Stimulated activated CD4-positive, alpha-beta T cell treated with anti-CD3 and anti-CD28 coated beads, TNF-alpha, amount 100 ng/mL, for 24 hours (primary cell): ENCODE measurements at places on chromosomes 13 and 19.

GRCh38 chr13:50326271-50326670 is 311.0 kb downstream of the KCNRG start:
- DNase-seq = no peak

- DNase-seq = no peak
These were observed 35.1 kb downstream of the NAXD start for GRCh38 chr13:110650436-110650835.

- no peak for DNase-seq
These were observed 85.1 kb downstream of the TNFRSF19 start for GRCh38 chr13:23655321-23655720.

GRCh38 chr19:51931921-51932320 is 4.6 kb downstream of the ZNF613 start:
- DNase-seq = no peak

- no peak for DNase-seq
These were observed 1.3 kb upstream of the RDH8 start for GRCh38 chr19:10011974-10012373.

DNA sequence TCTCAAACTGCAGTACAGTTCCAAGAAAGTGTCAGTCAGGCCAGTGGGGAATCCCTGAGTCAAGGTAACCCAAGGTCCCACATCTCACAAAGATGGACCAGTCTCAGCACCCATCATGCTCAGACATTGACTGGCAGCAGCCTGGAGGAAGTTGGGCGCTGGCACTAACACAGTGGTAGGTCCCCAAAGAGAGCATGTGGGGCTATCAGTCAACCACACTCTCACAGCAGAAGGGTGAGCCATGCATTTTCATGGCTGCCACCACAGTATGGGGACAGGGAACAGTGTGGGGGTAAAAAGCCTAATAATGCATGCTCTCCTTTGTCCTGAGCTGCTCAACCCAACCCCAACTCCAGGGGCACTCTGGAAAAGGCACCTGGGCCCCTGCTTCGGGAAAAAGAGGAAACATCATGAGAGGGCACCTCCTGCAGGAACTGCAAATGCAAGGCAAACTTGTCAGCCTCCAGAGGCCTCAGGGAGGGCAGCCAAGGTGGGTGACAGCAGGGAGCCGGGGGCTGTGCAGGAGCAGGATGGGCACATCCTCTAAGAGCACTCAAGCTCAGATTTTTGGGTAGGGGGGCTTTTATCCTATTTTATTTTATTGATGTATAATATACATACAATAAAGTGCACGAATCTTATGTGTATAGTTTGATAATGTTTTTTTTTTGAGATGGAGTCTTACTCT is 9.5 kb upstream of the PLEKHF1 start:
- DNase-seq = no peak

DNA sequence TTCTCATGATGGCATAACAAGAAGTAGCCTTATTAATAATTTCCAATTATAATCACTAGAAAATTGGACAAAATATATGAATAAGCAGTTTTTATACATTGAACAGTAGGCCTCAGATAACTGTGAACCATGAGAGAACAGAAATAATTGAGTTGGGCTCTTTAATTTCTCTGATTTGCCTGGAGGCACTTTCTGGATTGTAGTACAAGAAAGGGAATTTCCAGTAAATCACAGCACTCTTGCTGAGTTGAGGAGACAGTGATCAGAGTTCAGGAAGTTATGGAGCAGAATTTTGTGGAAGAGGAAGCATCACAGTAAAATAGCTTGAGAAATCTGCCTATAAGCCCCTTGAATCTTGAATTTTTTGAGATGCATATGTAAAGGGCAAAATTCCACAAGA is 216.2 kb downstream of the MAB21L1 start:
- DNase-seq = no peak

DNA sequence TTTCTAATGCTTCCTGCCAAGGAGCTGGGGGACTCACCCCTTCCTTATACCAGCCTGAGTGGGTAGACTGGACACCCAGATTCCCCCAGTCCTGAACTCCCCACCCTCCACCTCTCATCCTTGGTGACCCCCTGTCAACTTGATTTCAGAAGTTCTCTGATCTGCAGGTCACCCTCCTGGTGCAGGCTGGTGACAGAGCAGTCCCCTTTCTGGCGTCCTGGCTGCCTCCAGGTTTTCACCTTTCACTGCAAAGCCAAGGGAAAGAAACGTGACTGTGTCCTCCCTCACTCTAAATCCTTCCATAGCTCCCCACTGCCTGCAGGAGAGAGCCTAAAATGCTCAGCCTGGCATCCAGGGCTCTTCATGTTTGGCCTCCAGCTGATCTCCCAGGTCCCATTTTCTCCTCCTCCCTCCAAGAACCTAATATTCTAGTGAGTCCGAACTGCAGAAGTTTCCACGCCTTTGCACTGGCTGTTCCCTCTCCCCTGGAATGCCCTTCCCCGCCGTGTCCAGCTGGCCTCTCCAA is 4.1 kb upstream of the MATK start:
- no peak for DNase-seq

- no peak for DNase-seq
These were observed 7.2 kb upstream of the NUP62 start for GRCh38 chr19:49936549-49936948.
